ENCODE measurements at places on chromosomes 7 and 10.

DNA sequence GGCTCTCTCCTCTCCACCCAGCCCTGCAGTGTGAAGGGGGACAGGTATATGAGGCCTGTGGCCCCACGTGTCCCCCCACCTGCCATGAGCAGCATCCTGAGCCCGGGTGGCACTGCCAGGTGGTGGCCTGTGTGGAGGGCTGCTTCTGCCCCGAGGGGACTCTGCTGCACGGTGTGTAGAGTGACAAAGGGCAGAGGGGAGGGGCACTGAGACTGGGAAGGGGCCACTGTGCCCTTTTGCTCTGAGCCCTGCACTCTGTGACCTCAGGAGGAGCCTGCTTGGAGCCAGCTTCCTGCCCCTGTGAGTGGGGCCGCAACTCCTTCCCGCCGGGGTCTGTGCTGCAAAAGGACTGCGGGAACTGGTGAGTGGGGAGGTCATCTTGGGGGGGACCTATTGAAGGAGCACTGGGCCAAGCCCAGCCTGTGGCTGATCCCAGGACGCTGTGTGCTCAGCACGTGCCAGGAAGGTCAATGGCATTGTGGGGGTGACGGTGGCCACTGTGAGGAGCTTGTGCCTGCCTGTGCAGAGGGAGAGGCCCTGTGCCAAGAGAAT is 15.0 kb upstream of the ZNF467 start:
- no peak for DNase-seq

DNA sequence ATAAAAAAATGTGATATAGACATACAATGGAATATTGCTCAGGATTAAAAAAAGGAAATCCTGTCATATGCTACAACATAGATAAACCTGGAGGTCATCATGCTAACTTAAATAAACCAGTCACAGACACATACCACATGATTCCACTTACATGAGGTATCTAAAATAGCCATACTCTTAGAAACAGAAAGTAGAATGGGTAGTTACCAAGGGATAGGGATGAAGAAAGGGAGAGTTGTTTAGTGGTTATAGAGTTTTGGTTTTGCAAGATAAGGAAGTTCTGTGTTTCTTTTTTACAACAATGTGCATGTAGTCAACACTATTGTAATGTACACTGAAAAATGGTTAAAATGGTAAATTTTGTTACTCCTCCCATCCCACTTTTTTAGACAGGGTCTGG is 30.5 kb downstream of the BICC1 start:
- no peak for DNase-seq

DNA sequence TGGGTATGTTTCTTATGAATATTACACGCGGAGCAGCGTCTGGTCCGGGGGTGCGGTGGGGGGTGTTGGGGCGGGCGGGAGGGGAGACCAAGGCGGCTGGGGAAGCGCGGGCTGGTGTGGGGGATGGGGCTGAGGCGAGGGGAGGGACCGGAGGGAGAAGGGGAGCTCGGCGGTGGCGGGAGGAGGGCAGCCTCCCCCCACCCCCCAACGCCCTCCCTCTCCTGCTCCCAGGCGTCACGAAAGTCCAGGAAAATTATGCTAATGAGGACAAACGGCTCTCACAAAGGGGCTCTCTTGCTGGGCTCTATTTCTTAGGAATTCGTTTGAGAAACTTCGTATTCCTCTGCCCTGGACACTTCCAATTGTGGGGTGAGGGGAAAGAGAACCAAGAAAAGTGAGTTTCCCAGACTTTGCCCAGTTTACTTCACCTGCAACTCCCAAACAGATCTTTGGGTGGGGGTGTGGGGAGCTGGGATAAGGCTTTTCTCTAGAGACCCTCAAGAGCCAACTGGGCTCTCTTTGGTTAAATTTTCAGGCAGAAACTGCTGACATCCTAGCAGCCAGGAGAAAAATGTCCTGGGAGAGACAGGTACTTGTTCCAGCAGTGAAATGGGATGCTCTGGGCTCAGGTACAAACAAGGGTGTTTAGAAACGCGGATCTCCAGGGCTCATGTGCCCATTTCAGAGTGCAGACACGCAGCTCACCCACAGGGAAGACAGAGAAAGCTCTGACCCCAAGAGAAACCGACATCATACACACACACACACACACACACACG is 11.7 kb upstream of the HOXA2 start:
- DNase-seq = peak; percentile 68

DNA sequence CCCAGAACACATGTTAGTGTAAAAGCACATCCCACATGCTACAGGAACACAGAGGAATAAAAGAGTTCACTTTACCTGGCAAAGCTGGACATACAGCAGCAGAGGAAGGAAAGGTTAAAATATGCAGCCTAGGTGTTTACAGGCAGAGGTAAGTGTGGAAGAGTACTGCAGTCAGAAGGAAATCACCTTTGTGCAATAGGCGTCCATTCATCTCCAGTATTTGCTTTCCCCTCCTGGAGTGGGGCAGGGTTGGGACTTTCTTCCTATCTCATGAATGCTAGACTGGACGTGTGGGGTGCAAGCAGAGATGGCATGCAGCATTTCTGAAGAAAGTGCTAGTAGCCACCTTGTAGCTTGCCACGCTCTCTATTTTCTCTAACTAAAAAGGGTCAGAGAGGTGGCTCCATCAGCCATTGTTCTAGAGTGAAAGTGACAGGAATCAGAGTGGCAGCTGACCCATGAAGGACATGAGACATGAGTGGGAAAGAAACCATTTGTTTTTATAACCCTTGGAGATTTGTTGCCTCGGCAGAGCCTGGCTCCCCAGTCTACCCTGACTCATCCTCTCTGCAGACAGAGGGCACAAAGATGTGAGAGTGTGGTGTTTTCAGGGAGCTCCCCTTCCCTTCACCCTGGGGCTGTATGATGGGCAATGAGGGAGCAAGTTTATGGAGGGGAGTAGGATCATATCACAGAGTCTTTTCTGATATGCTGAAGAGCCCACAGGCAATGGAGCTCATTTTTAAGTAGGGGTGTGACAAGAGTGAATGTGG is 101.2 kb upstream of the SEC61G start:
- DNase-seq = no peak

- DNase-seq = no peak
These were observed 41.0 kb upstream of the CDK1 start for GRCh38 chr10:60737242-60737641.

- no peak for DNase-seq
These were observed 78.7 kb upstream of the MKRN1 start for GRCh38 chr7:140557809-140558518.

DNA sequence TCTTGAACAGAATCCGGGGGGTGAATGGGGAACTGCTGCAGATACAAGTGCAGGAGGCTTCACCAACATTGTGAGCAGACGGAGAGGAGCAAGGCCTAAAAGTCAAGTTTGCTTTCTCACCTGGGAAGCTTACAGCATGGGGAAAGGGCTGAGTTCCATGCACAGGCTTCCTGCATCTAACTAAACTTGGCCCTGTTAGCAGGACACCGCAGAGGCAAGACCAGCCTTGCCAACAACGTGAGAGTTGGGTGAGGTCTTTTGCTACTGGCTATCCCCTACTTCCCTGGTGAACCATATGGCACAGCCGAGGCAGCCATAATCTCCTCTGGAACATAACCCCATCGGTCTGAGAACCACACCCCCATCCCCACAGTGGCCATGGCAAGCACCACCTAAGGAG is 14.2 kb upstream of the ADAM22 start:
- DNase-seq = no peak

- DNase-seq = no peak
These were observed 363.6 kb downstream of the DNAJB6 start for GRCh38 chr7:157700231-157701005.

GRCh38 chr10:86872757-86873156 is 84.7 kb downstream of the MMRN2 start:
- DNase-seq = peak; percentile 76

DNA sequence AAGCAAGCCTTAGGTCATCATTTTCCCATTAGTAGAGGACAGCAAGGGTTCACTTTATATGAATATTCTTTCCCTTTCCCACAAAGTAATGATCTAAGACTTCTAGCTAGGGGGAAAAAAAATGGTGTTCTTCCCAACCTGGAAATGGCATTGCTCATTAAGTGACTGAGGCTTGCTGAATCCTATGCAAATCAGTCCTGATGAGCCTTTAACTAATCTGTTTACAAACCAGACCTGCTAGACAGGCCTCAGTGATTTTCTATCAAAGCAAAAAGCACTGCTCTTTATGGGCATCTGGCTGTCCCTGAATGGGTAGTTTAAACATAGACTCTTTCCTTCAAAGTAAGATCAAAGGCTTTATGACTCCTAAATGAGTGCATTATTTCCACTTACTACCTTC is 146.3 kb downstream of the HIBADH start:
- no peak for DNase-seq

GRCh38 chr10:43227911-43228782 is 38.7 kb downstream of the RASGEF1A start:
- DNase-seq = peak; percentile 11

DNA sequence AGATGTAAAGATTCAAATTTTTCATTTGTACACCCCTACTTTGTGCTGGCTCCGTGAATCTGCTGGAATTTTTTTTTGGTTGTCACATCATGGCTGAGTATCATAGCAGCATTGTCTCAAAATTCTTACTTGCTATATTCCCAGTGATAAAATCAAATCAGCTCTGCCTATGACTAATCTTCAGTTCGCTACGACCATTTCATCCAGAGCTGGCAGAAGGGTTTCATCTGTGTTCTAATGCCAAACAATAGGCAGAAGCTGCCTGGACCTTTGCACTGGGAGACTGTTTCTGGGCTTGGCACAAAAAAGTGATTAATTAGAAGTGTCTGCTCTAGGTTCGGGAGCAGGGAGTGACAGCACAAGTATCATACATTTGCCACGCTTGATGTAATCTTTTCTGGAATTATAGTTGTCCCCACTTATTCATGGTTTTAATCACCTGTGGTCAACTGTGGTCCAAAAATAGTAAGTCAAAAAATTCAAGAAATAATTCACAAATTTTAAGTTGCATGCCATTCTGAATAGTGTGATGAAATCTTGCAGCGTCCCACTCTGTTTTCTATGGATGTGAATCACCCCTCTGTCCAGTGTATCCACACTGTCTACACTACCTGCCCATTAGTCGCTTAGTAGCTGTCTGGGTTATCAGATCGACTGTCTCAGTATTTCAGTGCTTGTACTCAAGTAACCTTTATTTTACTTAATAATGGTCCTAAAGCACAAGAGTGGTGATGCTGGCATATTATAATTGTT is 120.5 kb upstream of the IMMP2L start:
- DNase-seq = no peak

- peak; percentile 95 for DNase-seq
These were observed at the start of gene INSIG1 for GRCh38 chr7:155297517-155298287. INSIG1 (plus strand) TSS chr7:155297878; CDS start chr7:155298286, 408 bp downstream.

- no peak for DNase-seq
These were observed 348.9 kb upstream of the BMPER start for GRCh38 chr7:33556472-33556871.

DNA sequence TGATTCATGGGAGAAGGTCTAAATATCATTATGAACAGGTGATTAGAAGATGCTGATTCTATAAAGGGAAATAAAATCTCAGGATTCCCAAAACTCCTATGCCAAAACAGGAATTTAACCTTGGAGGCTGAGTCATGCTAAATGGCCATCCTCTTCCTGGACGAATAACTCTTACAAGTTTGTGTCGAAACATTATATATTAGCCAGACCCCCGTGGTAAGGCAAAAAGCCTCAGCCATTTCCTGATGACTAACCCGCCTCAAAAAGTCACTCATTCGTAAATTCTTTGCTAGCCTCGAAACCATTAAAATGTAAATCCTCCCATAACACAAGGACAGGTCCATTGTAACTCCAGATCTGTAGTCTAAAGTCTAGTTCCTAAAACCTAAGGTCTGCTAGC is 32.0 kb downstream of the CUL2 start:
- DNase-seq = no peak

GRCh38 chr7:127550247-127550646 is 35.1 kb downstream of the GCC1 start:
- no peak for DNase-seq

- DNase-seq = no peak
These were observed 496.4 kb downstream of the KIF20B start for GRCh38 chr10:90197766-90198165.

DNA sequence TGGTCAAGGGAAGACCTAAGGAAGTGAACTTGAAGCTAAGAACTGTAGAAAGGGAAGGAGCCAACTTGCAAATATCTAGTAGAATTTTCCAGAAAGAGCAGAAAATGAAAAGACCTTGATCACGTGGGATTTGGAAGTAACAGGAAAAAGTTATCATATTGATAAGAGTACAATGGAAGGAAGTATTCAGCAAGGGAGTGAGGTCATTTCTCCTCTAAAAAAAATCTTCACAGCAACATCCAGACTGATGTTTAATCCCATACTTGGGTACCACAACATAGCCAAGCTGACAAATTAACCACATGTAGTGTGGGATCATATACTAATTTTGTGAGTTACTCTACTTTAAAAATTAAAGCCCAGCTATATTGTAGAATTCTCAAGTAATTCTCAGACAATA is 207.0 kb upstream of the CXCL12 start:
- DNase-seq = no peak

GRCh38 chr7:80279760-80280159 is 145.1 kb downstream of the GNAI1 start:
- DNase-seq = peak; percentile 84

DNA sequence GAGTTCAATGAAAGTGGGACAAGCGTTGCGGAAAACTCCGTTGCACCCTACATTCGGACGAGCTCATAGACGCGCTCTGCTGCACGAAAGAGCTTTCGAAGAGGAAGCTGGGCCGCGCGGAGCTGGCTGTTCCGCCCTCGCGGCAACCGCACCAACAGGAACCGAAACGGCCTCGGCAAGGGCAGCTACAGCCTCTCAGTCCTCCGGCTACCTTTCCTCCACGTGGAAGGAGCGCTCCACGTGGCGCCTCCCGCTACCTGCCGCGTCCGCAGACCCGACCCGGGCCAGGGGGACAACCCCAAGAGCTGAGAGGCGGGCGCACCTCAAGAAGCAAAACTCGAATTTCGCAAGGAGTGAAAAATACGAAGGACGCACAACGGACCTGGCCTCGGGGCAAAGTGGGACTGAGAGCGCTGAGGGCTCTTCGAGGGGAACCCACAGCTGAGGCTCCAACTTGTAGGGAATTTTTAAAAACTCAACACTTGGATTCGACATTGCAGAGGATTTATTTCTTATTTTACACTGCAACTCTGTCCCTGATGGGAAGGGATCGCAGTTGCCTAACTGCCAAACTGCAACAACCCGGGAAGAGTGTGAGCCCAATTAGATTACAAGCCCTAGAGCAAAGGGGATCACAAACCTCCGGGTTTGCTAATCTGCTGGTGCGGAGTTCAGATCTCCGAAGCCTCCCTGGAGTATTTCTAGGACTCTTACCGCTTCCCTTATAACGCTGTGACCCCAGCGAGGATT is 1.4 kb downstream of the HPSE2 start:
- DNase-seq = peak; percentile 40

DNA sequence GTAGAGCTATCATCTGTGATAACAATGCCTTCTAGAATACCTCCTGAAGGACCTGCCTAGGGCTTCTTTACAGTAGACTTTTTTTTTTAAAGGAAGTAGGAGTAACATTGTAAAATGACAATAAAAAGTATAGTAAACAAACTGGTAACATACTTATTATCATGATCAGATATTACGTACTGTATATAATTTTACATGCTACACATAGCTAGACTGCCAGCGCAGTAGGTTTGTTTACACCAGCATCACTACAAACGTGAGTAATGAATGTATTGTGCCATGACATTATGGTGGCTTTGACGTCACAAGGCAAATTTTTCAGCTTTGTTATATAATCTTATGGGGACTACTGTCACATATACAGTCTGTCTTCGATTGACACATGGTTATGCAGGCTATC is 15.4 kb upstream of the ZRANB1 start:
- no peak for DNase-seq

- DNase-seq = no peak
These were observed 542.6 kb downstream of the DNAJB6 start for GRCh38 chr7:157879391-157879790.

- no peak for DNase-seq
These were observed 519.1 kb downstream of the MDFIC start for GRCh38 chr7:115441033-115441432.
